ENCODE measurements at places on chromosomes 1 and 21.

GRCh38 chr21:16583556-16583955, 853.8 kb downstream of the USP25 start:
- DNase-seq: no peak

GRCh38 chr1:202871367-202871766, 17.6 kb downstream of the RABIF start:
- no peak for DNase-seq

DNA sequence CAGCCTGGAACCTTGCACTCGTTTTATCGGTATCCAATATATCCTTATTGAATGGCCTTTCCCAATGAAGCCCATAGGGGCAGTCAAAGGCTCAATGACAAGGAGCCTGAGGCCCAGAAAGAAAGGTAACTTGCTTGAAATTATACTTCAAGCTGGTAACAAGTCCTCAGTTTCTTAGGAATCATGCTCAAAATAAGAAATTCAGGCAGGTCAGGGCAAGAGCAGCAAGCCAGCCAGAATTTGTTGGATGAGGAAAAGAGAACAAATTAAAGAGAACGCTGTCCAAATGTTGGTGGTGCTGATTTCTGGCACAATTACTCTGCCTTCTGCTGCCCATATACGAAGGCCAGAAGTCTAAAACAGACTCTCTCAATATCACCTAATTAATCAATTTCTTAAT, 77.6 kb downstream of the DDX20 start:
- no peak for DNase-seq

- no peak for DNase-seq
Measured at GRCh38 chr1:109547463-109548320, 723 bp upstream of the GNAI3 start.

GRCh38 chr1:26281971-26282370, 2.1 kb downstream of the SH3BGRL3 start:
- DNase-seq: peak; percentile 89

GRCh38 chr1:3566003-3566885, 45.1 kb downstream of the MEGF6 start:
- no peak for DNase-seq

DNA sequence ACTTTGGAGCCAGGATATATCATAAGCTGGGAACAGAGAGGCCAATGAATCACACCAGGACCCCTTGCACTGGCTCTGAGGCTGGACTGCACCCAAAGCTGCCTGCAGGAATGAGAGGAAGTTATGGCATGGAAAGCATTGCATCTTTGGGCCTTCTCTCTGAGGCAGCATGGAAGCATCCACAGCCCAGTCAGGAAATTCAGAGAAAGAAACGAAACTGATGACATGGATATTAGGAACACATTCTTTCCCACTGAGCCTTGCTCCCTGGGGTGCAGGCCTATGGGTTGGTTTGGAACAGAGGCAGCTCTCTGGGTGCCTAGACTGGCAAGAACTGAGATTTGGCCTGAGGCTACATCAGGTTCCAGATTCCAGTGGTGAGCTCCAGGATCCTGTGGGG, 98.6 kb downstream of the NGF start:
- no peak for DNase-seq

- DNase-seq: no peak
Measured at GRCh38 chr1:28161751-28162150, 14.7 kb downstream of the PTAFR start.

DNA sequence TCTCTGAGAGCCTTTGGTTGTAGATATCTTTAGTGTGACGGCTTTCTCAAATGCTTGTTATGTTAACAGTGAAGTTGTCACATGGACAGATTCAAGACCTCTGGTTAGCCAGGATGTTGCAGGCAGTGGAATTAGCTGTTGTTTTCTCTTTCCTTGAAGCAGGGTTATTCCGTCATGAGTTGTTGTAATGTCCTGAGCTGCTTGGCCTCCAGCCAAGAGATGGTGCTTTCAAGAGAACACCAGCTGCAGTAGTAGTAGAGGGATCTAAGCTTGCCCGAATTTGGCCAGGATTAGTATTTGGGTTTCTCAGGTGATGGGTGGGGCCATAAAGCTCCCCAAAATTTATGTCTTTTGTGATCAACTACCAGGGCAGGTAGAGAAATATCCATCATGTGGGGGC, 13.4 kb downstream of the KCNE1 start:
- DNase-seq: no peak

- DNase-seq: no peak
Measured at GRCh38 chr1:113138778-113139177, 65.8 kb downstream of the LRIG2 start.

DNA sequence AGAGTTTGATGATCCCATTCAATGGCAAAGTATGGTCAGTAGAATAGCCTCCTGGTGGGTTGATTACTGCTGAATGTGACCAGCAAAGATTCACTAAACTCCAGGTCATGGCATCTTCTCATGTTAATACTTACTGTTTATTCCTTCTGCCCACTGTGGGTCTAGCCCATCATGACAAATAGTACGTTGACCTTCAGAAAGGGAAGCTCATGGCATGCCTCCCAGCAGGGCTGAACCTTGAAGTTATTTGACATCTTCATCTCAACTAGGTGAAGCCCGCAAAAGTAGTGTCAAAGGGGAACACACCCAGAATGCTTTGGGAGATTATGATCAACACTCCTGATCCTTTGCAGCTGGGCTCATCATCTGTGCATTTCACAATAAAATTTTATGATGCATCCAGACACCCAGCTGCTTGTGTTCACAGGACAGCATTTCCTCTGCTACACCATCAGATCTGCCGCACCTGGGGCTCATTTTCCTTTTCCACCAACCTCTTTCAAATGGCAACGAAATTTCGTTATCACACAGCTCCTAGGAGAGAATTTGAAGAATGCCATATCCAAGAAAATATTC, 49.6 kb downstream of the HLX start:
- DNase-seq: no peak

- DNase-seq: no peak
Measured at GRCh38 chr1:205074513-205074912, 9.7 kb downstream of the TMEM81 start.

Data from H9 (cell line).